ENCODE measurements at places on chromosomes 1 and 21.

DNA sequence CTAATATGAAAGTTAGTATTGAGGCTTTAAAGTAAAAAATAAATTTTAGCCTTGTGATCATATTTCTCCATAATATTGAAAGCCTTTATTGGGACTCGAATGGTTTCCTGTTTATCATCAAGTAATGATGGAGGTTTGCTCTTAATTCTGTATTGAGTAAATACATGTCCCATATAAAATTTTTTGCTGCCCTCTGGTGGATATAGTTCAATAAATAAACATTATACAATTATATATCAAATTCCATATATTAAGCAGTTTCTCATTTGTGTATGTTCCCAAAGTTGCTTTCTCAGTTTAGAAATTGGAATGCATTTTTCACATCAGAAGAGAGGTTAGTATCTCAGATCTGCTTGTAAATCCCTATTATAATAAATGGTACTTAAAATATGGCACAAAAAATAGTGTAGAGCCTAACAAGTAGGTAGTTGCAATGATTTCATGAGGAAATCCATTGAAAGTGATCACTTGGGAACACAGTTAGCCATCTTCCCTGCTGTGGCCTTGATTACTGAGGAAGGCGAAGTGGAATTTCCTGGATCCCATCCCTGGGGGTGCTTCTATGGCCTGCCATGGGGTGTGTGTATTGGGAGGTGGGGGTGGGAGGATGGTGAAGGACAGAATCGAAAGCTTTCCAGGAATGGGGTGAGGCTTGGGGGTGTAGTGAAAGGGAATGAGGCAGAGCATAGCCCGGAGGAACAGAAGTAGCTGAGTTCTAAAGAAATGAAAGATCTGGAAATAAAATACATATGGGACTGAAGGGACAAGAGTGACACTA, 84.1 kb upstream of the C21orf91 start:
- peak; percentile 74 for DNase-seq

DNA sequence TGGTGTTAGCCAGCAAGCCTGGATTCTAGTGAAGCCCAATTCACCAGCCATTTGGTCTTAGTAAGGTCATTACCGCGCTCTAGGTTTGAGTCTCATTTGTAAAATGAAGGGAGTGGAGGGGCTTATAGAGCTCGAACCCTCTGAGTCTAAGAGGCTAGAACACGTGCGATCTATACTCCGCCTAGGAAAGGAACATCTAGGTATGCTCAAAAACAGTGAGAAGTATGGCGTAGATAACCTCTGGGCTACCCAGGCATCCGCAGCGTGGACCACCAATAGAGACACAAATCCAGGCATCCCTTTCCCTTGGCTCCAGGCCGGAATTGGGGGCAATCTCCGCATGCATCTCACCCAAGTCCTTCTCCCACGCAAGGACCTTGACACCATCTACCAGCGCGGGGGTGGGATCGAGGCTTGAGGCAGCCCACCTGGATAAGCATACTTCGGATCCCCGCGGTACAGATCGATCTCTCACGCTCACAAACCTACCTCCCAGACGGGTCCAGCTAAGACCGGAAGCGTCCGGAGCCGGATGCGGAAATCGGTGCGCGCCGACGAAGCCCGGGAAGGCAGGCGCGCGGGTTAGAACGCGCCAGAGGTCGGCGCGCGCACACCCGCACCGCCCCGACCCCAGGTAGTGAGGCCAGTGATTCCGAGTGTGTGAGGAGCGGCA, at the start of gene METTL25B:
Gene METTL25B, plus strand, starts transcription at position 544 of the 673 bp plus-strand sequence. CDS start 636 bp downstream, outside the sequence.
- peak; percentile 62 for DNase-seq

GRCh38 chr1:51327386-51327785, 3.0 kb downstream of the TTC39A start:
- no peak for DNase-seq

GRCh38 chr1:201214886-201215285, 24.3 kb downstream of the IGFN1 start:
- DNase-seq: no peak

GRCh38 chr1:103477101-103477500, 48.4 kb upstream of the RNPC3 start:
- no peak for DNase-seq

GRCh38 chr21:45845770-45846090, 135.8 kb upstream of the COL6A1 start:
- no peak for DNase-seq

- DNase-seq: no peak
Measured at GRCh38 chr1:45510036-45510971, 10.2 kb downstream of the MMACHC start.

DNA sequence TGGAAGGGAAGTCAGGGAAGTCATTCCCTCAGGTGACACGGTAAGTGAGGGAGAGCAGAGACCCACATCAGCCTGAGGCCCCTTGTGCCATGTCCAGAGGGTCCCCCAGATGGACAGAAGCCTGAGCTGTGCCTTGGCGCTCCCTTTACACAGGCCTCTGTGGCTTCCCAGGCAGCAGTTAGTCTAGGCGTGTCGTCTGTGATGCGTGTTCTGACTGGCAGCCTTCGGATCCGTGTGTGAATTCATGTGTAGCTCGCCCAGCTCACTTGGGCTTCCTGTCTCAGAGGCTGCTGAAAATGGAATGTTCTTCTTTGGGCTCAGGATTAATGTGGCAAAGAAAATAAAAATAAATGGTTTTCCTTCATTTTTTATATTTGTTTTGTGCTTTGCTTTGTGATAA, 28.3 kb downstream of the PRMT2 start:
- DNase-seq: no peak

DNA sequence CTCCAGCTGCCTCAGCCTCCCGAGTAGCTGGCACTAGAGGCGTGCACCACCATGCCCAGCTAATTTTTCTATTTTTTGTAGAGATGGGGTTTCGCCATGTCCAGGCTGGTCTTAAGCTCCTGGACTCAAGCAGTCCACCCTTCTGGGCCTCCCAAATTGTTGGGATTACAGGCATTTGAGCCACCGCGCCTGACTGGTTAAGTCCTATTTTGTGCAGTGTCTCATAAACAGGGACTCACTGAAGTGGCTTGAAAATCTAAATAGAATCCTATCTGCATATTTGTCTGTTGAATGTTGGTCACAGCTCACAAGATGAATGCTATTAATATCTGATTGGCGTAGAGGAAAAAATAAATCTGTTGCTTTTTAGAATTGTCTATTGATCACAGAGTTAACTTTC, 5.9 kb upstream of the CHAF1B start:
- DNase-seq: no peak

DNA sequence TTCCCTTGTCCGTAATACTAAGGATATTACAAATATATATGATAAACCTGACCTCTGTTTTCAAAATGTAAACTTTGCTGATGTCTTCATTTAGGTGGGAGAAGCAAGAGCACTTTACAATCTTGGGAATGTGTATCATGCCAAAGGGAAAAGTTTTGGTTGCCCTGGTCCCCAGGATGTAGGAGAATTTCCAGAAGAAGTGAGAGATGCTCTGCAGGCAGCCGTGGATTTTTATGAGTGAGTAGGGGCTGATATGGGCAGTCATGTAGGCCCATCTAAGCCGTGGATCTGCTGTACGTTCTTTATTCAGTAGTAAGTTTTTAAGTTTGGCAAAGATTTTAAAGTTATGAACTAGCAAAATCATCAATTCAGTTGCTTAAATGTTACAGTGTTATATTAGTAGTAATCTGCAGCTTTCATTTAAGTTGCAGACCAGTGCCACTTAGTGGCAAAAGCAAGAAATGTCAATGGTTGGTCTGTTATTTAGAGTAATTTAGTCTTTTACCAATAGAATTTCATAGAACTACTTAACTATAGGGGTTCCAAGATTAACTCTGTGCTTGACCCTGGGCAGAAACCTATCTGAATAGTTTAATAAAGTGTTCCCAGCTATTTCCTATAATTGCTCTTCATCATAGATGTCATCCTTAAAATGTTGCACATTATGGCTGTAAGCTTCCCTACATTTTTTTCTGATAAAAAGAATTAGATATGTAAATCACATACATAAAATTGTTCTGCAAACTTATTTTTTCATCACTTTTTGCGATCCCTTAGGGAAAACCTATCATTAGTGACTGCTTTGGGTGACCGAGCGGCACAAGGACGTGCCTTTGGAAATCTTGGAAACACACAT, 21.3 kb downstream of the GPSM2 start:
- peak; percentile 68 for DNase-seq

DNA sequence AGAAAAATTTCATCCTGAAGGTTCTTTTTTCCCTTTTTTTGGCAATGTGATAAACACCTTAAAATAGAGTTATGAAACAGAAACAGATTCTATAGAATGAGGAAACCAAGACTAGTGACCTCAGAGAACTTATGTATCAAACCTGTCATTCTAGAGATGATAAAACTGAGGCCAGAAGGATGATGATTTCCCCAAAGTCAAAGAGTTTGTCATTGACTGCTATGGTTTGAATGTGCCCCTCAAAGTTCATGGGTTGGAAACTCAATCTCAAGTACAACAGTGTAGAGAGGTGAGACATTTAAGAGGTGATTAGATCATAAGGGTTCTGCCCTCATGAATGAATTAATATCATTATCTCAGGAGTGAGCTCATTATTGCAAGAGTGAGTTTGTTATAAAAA, 13.7 kb upstream of the BEND5 start:
- DNase-seq: no peak

DNA sequence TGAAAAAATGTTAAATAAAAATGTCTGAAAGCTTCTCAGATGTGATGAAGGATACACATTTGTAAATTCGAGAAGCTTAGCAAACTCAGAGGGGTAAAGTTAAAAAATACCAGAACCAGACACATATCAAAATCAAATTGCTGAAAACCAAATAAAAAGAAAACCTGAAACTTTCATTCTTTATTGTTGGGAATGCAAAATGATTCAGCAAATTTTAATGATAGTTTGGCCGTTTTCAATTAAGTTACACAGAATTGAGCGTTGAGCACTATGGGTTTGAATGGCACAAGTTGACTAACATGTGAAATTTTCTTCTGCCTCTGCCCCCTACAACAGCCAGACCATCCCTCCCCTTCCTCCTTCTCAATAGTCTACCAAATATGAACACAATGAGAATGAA, 33.5 kb upstream of the GRIK1 start:
- no peak for DNase-seq

DNA sequence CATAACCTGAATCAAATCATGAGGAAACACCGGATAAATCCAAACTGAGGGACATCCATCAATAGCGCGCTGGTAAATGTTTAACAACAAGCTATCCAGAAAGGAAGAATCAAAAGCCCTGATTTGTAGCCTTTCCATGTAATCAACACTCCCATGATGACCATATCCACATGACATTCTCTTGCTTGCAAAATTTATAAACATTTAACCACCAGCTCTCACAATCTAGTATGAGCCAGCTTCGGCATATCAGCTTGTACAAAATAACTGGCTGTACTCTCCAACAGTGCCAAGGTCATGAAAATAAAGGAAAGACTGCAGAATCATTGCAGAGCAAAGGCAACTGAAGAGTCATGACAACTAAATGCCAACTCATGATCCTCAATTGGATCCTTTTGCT, 15.7 kb downstream of the HSD11B1 start:
- no peak for DNase-seq

DNA sequence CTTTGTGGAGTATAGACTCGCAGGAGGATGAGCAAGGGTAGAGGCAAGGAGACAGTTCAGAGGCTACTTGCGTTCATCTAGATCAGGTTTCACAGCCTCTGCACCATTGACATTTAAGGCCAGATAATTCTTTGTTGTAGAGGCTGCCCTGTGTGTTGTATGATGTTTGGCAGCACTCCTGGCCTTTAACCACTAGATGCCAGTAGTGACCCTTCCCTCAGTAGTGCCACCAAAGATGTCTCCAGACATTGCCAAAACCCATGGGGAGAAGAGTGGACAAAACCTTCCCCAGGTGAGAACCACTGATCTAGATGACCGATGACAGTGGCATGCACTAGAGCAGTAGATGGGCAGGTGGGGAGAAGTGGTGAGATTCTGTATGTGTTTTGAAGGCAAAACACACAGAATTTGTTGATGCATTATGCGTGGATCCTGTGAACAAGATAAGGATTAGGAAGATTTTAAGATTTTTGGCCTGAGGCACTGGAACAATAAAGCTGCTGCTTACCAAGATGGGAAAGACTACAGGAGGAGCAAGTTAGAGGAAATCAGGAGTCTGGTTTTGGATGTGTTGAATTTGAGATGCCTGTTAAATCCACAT, 9.9 kb upstream of the COG2 start:
- no peak for DNase-seq

GRCh38 chr1:189986516-189986915, 491.1 kb downstream of the BRINP3 start:
- DNase-seq: no peak

DNA sequence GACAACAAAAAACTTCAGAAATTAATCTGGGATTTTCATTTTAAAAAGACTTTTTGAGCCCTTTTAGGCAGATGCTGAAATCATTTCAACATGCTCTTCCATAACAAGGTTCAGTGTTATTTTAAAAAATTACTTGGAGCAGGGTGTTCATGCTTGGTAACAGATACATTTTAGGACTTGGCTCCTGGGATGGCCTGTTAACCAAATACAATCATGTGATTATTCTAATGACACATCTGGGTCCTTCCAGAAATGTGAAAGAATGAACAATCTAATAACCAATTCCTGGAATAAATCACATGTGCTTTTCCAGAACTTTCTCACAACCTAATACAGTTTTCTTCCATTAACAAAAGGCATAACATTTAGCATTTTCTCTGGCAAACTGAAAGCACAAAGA, 379.8 kb upstream of the RUNX1 start:
- DNase-seq: no peak

DNA sequence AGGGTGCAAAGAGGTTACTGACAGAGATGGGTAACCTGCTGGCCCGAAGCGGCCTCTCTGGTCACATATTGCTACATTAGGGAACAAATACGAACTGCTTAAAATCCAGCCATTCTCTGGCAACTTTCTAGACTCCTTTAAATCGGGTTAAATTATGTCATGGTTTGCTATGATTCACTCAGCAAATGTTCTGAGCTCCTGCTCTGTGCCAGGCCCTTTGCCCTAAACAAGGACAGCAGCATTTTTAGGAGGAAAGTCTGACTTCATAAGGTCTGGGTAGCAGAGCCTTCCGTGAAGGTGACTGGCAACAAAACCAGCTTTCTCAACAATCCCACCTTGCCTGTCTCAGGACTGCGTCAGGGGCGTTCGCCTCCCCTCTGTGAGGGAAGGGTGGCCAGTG, 15.4 kb downstream of the ZP4 start:
- DNase-seq: no peak
